ENCODE measurements at places on chromosomes 12 and 14.
A peak's percentile ranks its signal among the peaks of the same experiment; 100 is the strongest.

DNA sequence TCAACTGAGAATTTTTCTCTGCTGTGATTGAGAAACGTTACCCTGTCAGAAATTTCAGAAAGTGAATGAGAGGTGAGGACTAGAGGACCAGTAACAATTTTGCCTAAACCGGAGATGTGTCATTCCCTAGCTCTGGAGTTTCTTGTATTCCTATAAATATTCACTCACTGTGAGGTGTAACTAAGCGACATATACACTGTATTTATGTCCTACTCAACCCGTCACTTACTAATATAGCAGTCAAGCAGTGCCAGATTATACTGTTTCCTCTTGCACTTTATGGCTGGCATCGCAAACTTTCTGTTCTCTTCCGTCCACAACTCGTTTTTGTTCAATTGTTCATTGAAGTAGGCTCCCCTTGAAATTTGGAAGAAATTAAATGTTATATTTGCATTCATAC lies 192.9 kb downstream of the NOVA1 start:
- no peak for DNase-seq

DNA sequence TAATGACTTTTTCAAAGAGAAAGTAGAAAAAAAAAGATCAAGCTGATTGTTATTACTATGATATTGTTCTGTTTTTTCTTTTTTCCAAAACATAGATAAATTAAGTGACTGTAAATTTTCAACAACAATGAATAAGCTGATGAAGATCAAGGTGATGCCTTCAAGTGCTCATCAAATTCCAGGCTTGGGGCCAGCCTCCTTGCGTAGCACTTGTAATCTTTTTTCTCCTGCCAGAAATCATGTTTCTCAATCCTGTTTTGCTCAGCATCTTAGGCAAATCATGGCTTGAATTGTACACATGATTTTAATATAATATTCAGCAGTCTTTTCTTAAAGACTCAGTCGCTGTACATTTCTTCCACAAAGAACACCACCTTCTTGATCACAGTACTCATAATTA lies 333.2 kb downstream of the NPAS3 start:
- DNase-seq = no peak

GRCh38 chr14:96744262-96744661 lies 52.9 kb upstream of the VRK1 start:
- no peak for DNase-seq

GRCh38 chr12:48005750-48006021 lies 1.4 kb upstream of the COL2A1 start:
- no peak for DNase-seq

GRCh38 chr14:92122351-92122677 lies 545 bp downstream of the CPSF2 start:
- no peak for DNase-seq

DNA sequence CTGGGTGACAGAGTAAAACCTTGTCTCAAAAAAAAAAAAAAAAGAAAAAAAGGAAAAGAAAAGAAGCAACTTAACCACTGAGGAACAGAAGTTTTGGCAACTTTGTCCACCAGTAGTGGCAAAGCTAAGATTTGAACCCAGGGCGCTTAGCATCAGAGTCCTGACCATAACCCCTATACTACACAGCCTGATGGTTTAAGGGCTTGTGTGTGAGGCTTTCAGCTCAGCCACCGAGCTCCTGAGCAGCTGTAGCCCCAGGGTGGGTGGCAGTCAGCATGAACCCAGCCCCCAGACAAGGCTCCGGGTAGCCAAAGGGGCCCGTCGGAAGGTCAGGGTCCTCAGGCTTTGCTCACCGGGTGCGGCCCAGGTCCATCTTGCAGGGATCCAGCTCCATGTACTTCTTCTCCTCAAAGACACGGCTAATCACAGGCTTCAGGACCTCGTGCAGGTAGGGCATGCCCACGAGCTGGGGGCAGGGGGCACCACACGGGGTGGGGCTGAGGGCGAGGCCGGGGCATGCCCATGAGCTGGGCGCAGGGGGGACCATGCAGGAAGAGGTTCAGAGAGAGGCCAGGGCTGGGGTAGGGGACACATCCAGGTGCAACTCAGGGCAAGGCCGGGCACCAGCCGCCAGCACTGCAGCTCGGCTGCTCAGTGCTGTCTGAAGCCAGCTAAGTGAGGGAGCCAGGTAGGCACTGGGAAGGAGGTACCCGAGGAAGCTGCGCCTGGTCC lies 20.9 kb downstream of the RASAL1 start:
- no peak for DNase-seq

DNA sequence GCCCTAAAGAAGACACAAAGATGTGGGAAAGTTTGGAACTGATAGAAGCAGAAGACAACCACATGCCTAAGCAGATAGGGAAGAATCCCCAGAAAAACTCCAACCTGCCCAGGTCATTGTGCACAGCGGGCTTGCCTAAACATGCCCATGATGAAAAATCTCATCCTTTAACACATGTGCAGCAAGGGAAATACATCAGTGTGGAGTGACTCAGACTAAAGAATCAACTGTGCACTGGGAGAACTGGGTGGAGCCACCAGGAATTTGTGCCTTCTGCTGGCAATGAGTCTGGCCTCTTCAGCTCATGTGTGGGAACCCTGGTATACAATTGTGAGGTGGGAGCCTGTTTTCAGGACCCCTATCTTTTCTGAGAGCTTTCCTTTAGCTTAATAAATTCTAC lies 398.5 kb downstream of the FSCB start:
- DNase-seq = no peak

- no peak for DNase-seq
These were observed 645 bp downstream of the JDP2 start for GRCh38 chr14:75428230-75429104.

DNA sequence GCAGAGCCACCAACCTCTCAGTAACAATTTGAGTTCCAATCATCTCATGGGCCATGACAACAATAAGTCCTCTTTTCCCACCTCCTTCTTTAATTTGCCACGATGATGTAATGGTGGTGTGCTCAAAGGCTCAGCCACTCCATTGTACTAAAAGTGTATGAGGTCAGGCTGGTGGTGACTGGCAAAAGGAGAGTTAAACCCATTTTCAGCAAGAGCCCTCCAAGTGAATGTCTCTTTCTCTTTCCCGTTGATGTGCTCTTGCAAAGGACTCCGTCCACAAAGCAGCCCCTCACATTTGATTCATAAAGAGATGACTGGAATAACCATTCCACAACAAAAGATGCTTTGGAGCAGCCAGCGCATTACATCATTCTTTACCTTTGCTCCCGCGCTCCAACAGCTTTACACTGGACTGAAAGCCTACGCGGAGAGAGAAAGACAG lies 41.6 kb downstream of the DUSP16 start:
- DNase-seq = no peak

DNA sequence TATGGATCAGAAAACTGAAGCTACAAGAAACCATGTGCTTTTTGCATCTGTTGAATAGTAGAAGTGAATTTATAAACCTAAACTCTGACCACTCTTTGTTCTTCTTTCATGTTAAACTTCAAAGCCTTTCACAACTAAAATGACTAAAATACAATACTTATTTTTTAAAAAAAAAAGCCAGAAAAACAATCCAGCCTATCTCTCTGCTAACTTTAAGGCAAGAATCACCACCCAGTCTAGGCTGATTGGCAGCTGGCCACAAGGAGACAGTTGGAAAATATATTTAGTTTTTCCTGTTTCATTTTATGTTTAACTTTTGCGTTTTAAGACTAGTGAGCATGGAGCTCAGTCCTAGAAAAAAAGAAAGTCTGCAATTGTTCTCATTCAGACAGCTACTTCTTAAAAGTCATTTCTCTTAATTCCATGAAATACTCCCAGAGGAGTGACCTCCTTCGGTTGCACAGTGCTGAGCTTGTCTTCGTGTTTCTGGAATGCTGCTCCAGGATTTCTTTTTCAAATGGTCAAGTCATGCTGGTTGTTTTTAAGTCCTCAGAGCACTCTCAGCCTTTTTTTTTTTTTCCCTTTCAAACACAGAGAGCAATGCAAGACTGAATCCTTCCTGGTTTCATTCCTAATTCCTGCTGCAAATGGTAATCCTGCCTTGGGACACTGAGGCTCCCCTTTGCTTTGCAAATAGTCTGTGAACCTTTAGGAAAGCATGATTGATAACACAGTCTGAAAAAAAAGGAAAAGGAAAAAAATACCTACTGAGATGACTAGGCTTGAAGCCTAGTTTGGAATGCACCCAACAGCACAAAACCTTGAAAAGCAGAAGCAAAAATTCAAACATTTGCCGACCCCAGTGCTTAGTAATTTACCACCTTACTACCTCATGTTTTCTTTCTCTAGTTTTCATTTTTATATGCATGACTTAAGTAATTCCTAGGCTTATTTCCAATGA lies 233.3 kb upstream of the DAAM1 start:
- no peak for DNase-seq

DNA sequence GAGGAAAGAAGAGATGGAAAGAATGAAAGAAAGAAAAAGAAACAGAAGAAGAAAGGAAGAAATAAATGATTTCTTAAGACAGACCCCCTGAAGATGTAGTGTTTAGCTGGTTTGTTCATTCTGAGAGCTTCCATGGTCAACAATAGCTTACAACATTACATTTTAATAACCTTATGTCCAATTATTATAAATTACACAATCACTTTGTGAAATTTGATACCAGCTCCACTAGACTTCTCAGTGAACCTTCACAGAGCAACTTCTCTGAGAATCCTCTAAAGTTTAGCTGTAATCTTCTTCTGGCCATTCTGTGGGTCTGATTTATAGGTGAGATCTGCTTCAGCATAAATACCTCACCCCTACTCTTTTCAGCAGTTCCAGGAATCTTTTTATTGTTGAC lies 27.9 kb downstream of the SIX1 start:
- DNase-seq = no peak

DNA sequence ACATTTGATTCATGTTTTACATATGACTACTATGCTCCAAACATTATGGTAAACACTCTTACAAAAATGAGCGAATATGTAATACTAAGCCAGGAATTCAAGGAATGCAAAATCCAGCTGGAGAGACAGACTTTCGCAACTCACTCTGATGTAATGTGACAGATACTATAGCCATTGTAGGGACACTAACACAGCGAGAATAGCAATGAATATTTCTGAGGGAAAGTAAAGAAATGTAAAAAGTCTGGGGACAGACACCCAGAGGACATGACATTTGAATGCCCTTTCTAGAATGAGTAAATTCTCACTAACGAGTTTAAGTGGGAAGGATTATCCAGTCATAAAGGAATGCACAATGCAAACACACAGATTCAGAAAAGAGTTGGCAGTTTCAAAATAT lies 121.9 kb downstream of the PIK3C2G start:
- DNase-seq = no peak

- no peak for DNase-seq
These were observed 186.1 kb downstream of the FOXG1 start for GRCh38 chr14:28952666-28953065.

- no peak for DNase-seq
These were observed 14.4 kb downstream of the IRF2BPL start for GRCh38 chr14:77014004-77014604.

DNA sequence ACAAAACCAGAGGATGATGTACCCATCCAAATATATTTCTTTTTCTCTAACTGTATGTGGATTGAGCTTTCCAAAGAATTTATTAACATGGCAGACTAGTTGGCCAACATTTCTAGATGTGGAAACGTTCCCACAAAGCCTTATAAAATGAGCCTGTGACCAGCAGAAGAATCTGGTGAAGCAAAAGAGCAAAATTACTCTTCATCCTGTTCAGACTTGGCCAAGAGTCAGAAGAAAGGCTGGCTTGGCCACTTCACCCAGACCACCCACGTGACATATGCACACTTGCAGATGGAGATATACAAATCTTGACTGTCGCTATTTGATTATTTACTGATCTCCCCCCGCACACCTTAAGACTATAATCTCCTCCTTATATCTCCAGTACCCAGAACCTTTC lies 96.7 kb downstream of the NUAK1 start:
- DNase-seq = no peak

DNA sequence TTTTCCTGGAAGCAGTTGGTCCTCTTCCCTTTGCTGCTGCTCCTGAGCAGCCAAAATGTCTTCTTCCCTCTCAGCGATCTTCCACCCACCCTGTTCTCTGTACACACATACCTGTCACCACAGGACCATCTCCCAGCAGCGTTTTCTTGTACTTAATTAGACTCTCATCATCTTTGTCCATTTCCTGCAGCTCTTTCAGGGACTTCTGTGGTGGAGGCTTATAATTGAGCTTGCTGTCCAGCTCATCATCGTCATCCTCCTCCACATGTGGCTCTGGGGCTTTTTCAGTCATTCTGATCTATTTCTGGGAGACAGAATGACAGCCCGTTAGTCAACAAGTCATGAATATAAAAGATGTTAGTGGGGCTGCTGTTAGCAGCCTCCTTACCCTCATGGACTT lies 11.0 kb downstream of the ARHGDIB start:
- no peak for DNase-seq

DNA sequence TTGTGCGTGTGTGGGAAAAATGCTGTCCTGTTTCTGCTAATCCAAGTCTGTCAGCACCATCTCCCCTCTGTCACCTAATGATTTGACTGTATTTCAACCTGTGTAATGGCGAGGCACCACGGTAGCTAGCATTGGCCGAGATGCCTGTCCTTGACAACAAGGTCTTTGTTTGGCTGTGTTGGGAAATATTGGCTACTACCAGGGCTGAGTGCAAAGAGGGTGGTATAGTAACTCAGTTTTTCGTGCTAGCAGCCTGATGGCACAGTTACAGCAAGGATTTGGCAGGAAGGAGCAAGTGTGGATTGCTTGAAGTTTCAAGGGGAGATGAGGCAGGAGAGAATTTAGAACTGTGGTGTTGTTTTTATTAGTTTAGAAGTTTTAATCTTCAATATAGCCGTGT lies 440.3 kb upstream of the RGS6 start:
- DNase-seq = no peak

- DNase-seq = no peak
These were observed 20.0 kb upstream of the DNAH10 start for GRCh38 chr12:123741937-123742572.

GRCh38 chr12:106054049-106054448 lies 84.7 kb downstream of the NUAK1 start:
- DNase-seq = no peak

DNA sequence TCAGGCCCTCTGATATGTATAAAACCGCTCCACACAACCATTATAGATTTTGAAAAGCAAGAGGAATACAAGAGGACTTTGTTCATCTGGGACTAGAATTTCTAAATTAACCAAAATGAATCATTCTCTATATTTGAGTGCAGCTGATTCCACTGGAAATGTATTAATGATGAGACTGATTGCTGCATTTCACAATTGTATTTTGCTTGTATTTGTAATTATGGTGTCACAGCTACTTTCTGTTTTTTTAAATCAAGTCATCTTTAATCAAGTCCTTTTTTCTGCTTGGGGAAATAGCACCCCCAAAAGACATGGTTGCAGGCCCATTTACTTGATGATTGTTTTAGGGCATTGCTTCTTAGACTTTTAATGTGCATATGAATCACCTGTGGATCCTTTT lies 162.4 kb downstream of the KICS2 start:
- DNase-seq = no peak

- peak; percentile 33 for DNase-seq
These were observed 84.6 kb upstream of the CPSF6 start for GRCh38 chr12:69154585-69155363.

GRCh38 chr14:104768437-104769323 lies 15.7 kb downstream of the SIVA1 start:
- DNase-seq = peak; percentile 77

- no peak for DNase-seq
These were observed 266.3 kb downstream of the ZFP36L1 start for GRCh38 chr14:68526512-68527091.

GRCh38 chr14:98909251-98909944 lies 362.6 kb downstream of the BCL11B start:
- no peak for DNase-seq
